ENCODE measurements at places on chromosomes 5 and 9. TPM values are rescaled to one million over a fixed set of nuclear protein-coding genes. Genes with fewer than 3 reads are reported as not detected.

GRCh38 chr9:97933297-97933998, 4.5 kb downstream of the HEMGN start:
- DNase-seq = no peak

DNA sequence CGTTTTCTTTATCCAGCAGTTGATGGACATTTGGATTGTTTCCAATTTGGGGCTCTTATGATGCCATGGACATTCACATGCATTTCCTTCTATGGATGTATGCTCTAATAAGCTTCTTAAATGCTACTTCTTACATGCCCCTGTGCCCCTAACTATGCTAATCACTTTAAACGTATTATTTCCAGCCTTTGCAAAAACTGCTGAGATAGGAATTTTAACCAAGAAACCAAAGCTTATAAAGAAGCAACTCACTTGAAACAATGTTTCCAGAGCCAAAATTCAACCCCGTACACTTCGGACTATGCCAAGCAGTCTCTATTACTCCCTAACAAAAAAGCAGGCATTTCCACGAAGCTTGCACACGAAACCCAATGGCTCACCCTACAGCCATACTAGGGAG, 545.6 kb upstream of the WWC1 start:
- no peak for DNase-seq

DNA sequence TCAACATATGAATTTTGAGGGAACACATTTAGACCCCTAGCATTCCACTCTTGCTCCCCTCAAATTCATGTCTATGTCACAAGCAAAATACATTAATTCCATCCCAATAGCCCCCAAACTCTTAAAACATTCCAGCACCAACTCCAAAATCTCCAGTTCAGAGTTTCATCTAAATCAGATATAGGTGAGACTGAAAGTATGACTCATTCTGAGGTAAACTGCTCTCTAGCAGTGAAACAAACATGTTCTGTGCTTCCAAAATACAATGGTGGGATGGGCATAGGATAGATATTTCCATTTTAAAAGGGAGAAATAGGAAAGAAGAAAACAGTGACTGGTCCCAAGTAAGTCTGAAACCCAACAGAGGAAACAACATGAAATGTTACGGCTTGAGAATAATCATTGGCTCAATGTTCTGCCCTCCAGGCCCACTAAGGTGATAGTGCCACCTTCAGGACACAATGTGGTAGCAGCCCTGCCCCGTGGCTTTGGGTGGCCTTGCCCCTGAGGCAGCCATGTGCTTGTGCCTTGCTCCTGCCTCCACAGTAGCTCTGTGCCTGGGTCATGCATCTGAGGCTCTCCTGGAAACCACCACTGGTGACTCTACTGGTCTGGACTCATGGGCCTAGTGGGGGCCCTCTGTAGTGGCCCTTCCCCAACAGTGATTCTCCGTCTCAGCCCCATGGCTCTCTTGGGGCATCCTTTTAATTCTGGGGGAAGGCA, 36.4 kb upstream of the IPPK start:
- no peak for DNase-seq

Gene ARHGEF39
- total RNA-seq = 0.94 TPM

Gene SUSD3
- 1.6 TPM for total RNA-seq

Gene FYB1
- 1.4 TPM for total RNA-seq

Gene RASEF
- total RNA-seq = 0.31 TPM

Data from occipital lobe (tissue), 3 donors.